Activated T-helper 1 cell treated with anti-CD3 and anti-CD28 coated beads, Interleukin-2, amount 50 U/mL, for 16 hours (primary cell): ENCODE measurements at places on chromosomes 12 and 14.

DNA sequence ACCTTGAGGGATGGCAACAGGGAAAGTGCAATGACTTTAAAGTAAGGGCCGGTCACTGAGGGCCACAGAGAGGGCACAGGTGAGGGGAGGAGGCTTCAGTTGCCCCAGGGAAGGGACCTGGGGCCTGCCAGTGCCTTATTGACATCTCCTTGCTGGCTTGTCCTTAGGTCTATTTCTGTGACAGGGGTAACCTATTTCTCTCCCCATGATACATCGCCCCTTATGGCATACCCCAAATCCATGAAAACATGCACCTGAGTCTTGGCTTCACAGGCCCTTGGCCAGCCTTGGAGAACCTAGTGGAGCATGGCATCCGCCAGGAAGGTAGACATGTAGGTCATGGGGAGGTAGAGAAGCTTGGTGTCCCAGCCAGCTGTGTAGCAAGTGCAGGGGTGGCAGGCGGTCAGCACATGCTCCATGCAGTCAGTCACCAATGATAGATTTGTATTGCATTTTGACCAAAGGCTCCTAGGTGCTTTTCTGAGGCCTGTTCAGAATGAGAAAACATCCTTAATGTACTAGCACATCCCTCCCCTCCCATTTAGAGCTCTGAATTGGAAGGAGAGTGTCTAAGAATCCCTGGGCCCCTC lies 23.6 kb upstream of the RDH16 start:
- DNase-seq: no peak

DNA sequence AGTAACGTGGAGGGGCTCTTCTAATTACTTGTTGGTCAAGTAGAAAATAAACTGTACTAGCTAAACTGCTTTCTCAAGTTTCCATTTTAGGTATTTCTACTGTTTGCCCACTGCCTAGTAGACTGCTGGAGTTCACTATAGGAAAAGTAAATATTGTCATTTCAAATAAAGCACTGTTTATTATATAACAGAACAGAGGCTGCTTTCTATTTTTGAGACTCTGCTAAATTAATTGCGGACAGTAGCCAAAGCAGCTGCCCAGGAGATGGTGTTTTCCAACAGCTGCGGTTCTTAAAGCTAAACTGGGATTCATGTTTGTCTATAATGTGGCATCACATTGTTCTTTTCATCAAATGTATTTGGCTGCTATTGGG lies 15.9 kb upstream of the SIX1 start:
- DNase-seq: no peak

- DNase-seq: no peak
These were observed 19.5 kb upstream of the PPFIBP1 start for GRCh38 chr12:27504507-27504906.

DNA sequence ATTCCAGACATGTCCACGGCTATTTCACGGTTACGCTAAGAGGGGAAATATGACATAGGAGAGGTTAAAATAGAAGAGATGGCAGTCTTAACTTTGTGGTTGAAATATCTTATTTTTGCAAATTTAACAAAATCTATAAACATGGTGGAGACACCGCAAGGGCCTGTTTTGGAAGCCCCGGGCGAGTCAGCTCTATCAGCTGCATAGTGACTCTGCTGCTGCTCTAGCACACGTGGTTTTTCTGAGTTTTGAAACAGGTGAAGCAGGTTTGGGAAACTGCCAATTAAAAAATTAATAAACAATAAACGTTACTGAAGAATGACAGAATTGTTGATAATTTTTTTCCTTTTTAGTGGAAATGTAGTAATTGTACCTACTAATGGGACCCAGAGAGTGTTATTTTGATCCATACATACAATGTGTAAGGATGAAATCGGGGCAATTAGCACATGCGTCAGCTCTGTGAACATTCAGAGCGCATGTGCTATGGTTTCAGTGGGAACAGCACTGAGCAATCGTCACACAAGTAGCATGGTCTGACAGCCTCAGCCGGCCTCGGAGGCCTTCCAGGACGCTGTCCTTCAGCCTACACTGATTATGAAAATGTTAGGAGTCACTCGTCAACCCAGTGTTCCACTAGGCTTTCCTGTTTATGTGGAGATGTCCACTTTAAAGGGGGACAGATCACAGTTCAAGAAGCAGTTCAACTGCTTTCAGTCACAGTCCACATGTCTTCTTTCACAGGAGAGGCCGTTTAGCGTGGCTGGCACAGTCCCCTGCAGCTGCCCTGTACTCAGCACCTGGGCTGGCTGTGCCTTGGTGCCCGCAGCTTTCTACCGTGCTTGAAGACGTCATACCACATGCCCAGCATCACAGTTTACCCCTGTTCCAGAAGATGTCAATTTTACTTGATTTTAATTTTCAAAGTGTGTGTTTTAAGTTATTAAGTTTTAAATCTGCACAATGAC lies 51.8 kb downstream of the MOK start:
- DNase-seq: no peak

DNA sequence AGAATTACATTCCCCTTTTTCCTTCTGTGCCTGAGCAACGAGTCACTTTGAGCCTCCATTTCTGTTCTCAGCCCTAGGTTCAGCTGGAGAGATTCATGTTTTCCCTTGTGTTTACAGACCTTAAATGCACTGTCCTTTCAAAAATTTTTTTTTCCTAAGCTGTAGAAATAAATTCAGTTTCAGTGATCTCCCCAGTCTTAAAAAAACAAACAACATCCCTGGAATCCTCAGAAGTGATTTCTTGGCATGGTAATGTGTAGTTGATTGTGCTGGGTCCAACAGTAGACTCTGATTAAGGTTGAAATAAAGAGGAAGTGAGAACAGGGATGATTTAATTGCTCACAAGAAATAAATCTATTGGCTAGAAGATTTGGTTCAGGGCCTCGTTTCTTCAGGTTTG lies 89.3 kb downstream of the NTN4 start:
- DNase-seq: no peak

- DNase-seq: no peak
These were observed 704 bp downstream of the SDR39U1 start for GRCh38 chr14:24441904-24442239.
